ENCODE measurements at places on chromosomes 4 and X. TPM values are rescaled to one million over a fixed set of nuclear protein-coding genes. Genes with fewer than 3 reads are reported as not detected.

SAGE1 gene
- not detected for total RNA-seq

HERC5 gene
- total RNA-seq: 12.6 TPM

CENPU gene
- 3.0 TPM for total RNA-seq

UGT2B11 gene
- total RNA-seq: not detected

WAS gene
- 99.3 TPM for total RNA-seq

SASH3 gene
- 163 TPM for total RNA-seq

MTTP gene
- 0.19 TPM for total RNA-seq

TRPC3 gene
- total RNA-seq: not detected

MXD4 gene
- total RNA-seq: 125 TPM

MAGEC1 gene
- not detected for total RNA-seq

DNA sequence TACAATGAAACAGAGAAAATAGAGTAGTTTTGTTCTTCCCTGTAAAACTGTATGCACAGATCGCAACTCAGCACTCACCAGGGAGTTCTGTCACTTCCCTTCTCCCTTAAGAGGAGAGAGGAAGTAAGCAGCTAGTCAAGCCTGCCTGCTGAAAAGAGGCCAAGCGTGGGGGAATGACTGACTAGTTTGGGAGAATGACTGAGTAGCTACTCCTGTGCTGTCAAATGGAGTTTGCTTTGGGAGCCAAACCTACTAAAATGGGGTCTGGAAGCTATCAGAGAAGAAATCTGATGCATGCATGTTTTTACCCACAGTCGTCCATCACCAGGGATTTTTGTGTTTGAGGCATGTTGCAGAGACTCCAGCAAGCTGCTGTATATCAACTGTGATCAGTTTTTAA lies 54.6 kb upstream of the LHFPL1 start:
- DNase-seq: no peak

DNA sequence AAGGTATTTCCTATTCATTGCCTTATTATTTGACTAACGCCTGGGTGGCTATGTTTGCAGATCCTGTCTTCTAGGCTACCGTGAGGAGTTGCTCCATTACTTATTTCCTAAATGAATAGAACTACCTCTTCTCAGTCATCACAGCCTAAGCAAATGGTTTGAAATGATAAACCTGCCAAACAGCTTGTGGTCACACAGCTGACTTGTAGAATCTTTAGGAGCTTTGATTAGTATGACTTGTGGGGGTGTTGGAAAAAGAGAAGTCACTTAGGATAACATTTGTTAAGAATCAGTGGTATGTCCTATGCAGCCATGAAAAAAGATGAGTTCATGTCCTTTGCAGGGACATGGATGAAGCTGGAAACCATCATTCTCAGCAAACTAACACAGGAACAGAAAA lies 169.3 kb downstream of the PPARGC1A start:
- DNase-seq: no peak

- no peak for DNase-seq
Measured at GRCh38 chr4:73309211-73309610, 50.6 kb upstream of the ANKRD17 start.

DNA sequence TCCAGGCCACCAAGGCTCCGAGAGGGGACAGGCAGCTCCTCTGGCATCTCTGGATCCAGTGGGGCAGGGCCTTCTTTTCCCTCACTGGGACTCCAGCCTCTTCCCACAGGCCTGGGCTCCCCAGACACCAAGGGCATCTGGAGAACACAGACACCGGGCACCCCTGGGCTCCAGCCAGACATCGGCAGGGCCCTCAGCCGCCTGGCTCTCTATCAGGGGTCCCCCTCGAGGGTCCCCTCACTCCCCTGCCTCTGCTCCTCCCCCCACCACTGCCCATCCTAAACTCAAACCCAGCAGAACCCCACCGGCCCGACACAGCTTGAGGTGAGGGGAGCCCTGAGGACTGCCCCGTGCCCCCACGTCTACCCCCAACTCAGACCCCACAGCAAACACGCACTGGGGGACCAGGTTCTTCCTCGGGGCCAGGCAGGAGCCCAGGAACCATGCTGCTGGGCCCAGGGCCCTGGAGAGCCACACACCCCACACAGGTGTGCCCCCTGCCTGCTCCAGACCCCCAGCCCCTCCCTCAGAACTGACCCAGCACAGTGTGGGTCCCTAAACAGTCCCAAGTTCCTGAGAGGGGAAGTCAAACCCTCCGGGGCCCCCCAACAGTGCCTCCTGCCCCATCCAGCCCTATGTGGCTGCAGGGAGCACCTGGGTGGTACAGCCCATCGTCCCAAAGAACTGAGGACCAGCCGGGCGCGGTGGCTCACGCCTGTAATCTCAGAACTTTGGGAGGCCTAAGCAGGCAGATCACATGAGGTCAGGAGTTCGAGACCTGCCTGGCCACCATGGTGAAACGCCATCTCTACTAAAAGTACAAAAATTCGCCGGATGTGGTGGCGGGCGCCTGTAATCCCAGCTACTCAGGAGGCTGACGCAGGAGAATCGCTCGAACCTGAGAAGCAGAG lies 86.8 kb downstream of the FAM53A start:
- DNase-seq: no peak

- DNase-seq: no peak
Measured at GRCh38 chrX:72316408-72317110, 10.8 kb upstream of the CITED1 start.

GRCh38 chrX:446245-446644 lies 59.5 kb upstream of the PPP2R3B start:
- DNase-seq: no peak

GRCh38 chr4:70654605-70655011 lies 11.7 kb downstream of the JCHAIN start:
- DNase-seq: no peak

GRCh38 chr4:38785901-38786402 lies 3.2 kb upstream of the TLR10 start:
- DNase-seq: no peak

DNA sequence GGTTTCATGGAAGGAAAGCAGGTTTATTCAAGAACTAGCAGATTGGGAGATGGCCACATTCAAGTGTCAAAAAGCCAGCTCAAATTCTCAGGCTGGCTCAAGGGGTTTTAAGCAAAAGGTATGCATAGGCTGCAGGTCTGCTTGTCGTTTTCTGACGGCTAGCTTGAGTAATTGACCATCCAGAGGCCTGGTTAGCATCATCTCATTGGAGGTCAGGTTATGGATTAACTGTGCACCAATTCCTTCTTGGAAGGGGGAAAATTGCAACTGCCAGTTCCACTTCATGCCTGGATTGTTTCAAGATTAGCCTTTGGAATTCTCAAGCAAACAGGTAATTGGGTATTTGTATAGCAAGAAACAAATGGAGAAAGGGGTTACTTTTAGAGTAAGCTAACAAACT lies 62.1 kb downstream of the FUNDC1 start:
- no peak for DNase-seq

DNA sequence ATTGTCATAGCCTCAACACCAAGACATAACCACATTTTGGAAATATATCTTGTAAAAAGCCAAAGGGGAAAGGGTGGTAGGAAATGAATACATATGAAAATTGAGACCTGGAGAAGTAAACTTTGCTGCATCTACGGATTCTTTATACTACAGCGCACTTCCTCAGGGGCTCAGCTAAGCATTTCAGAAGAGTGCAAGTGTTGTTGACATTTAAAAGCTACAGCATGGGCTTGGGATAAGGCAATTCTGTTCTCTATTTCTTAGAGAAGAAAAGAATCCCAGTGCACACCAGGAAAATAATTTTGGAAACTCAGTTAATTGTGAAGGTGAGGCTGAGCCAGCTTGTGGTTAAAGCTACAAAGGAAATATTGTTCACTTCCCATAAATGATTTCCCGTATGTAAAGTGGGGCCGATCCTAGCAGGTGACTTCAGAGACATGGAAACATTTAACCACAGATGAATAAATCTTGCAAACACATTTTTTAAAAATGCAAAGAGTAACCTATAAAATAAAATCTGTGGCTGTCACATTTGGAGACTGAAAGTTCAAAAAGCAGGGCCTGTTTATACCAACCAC lies 12.6 kb upstream of the GBA3 start:
- no peak for DNase-seq

DNA sequence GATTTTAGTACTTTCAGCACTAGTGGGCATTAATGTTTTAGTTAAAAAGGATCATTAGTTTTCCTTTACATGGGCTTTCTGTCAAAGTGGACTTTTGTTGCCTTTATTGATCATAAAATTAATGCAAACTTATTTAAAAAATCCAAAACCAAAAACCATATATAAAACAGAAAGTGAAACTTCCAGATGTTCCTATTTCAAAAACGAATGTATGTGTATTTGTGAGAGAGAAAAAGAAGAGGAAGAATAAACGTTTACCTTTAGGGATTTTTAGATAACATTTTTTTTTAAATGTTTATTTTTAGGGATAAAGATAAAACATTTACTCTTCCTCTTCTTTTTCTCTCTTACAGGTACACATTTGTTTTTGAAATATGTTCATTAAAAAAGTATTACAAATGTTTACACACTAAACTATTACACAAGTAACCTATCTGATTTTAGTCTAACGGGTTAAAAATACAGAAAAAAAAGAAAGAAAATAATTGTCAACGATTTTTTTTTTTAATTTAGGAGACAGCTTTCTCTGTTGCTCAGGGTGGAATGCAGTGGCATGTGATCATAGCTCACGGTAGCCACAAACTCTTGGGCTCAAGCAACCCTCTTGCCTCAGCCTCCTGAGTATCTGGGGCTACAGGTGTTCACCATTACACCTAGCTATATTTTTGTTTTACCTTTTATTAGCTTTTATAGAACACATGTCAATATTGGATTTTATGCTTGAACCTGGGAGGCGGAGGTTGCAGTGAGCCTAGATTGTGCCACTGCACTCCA lies 16.8 kb upstream of the COX18 start:
- no peak for DNase-seq

- no peak for DNase-seq
Measured at GRCh38 chr4:186823989-186824388, 100.3 kb upstream of the FAT1 start.

DNA sequence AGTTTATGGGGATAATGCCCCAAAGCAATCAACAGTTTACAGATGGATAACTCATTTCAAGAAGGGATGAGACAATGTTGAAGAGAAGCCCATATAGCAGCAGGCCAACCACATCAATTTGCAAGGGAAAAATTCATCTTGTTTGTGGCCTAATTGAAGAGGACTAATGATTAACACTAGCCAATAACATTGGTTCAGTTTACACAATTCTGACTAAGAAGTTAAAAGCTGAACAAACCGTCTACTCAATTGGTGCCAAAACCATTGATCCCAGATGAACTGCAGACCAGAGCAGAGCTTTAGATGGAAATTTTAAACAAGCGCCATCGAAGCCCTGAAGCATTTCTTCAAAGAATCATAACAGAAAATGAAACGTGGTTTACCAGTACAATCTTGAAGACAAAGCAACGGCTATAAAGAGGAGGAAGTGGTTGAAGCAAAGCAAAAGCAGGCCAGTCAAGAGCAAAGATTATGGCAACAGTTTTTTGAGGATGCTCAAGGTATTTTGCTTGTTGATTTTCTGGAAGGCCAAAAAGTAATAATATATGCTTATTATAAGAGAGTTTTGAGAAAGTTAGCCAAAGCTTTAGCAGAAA lies 20.5 kb upstream of the BLTP1 start:
- DNase-seq: no peak

- no peak for DNase-seq
Measured at GRCh38 chr4:118354913-118355312, 2.1 kb upstream of the PRSS12 start.

- no peak for DNase-seq
Measured at GRCh38 chrX:121356139-121356849, 308.9 kb downstream of the GLUD2 start.

DNA sequence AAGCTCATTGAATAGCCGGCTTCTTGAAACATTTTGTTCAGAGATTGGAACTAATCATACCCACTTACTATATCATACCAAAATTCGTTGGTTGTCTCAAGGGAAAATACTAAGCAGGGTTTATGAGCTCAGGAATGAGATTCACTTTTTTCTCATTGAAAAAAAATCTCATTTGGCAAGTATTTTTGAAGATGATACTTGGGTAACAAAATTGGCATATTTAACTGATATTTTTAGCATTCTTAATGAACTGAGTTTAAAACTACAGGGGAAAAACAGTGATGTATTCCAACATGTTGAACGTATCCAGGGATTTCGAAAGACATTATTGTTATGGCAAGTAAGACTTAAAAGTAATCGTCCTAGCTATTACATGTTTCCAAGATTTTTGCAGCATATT lies 6.4 kb downstream of the FAM200B start:
- no peak for DNase-seq

- no peak for DNase-seq
Measured at GRCh38 chrX:44451056-44451455, 91.6 kb downstream of the FUNDC1 start.

DNA sequence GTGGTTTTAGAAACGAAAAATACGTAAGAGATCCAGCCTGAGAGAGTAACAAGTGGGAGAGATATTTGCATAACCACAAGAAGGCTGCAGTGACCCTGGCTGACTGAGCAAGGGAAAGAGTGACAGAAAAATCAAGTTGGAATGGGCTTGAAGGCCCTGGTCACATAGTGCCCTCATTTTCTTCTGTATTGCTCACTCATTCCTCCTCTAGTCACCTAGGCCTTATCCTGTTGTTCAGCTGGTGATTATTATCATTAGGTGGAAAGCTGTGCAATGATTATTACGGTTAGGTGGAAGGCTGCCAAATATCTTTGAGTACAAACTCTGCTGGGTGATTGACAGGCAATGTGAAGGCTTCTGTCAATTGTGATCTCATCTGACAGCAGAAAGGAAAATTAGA lies 2384.1 kb downstream of the PCDH7 start:
- no peak for DNase-seq
